ENCODE measurements at places on chromosomes 12 and 14. TPM values are rescaled to one million over a fixed set of nuclear protein-coding genes. Genes with fewer than 3 reads are reported as not detected.

Gene MAP1LC3B2
- 0.48 TPM for total RNA-seq

Gene TMEM229B
- 3.7 TPM for total RNA-seq

Gene CPSF6
- total RNA-seq: 26.0 TPM

Gene P2RX2
- not detected for total RNA-seq

Gene KCNA1
- not detected for total RNA-seq

Gene KRT79
- total RNA-seq: 4.8 TPM

Gene RTL1
- not detected for total RNA-seq

Gene ARHGDIB
- total RNA-seq: 175 TPM

Gene IRAK3
- 3.5 TPM for total RNA-seq

Gene PTPN6
- total RNA-seq: not detected

Gene APOF
- not detected for total RNA-seq

GRCh38 chr12:50059440-50060119 lies 2.2 kb downstream of the ASIC1 start:
- DNase-seq: no peak

- no peak for DNase-seq
Observed at GRCh38 chr14:68851078-68851477, 58.2 kb upstream of the ZFP36L1 start.

DNA sequence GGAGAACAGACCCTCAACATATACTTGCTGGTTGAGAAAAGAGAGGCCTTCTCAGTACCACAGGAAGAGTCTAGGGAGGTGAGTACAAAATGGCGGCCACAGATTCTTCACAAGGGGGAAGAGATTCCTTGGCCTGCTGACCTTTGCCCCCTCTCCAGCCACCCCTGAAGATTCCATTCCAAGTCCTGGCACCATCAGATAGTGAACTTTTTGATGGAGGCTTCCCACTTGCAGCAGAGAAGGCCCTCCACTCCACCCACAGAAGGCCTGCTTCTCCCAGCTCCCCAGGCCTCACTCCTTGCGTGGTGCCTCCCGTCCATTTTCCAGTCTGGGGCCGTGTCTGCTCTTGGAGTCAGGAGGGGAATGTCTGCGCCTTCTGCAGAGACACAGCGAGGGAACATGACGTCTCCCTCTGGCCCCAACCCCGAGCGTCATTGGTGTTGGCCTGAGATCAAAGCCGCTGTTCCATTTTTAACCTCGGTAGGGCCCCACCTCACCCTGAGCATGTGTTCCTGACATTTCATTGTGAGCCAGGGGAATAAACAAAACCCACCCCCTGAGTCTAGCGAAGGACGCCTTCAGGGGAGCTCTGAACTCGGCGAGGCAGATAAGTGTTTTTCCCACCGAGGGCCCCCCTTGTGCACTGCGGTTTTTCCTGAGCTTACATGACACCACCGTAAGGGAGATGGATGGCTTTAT lies 268.7 kb upstream of the TBX3 start:
- no peak for DNase-seq

- DNase-seq: no peak
Observed at GRCh38 chr12:45517381-45517780, 212.1 kb upstream of the ARID2 start.

DNA sequence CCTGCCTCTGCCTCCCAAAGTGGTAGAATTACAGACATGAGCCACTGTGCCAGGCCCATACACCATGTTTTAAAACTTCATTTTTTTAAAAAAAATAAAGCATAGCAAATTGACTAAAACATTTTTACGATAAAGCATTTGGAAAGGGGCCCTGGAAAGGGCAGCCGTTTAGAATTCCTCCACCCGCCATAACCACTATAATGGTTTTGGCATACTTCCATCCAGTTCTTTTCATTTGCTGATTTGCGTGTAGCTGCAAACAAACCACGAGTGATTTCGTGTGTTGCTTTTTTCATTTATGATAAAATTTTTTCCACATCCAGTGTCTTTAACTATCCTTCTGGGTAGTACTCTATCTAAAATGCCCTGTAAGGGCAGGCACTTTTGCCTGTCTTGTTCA lies 91.8 kb upstream of the RIN3 start:
- peak; percentile 42 for DNase-seq

GRCh38 chr14:106094654-106095189 lies 568.3 kb downstream of the TMEM121 start:
- no peak for DNase-seq

- no peak for DNase-seq
Observed at GRCh38 chr14:96586921-96587822, 85.0 kb downstream of the PAPOLA start.

- DNase-seq: no peak
Observed at GRCh38 chr12:105030820-105031807, 45.0 kb downstream of the NOPCHAP1 start.

DNA sequence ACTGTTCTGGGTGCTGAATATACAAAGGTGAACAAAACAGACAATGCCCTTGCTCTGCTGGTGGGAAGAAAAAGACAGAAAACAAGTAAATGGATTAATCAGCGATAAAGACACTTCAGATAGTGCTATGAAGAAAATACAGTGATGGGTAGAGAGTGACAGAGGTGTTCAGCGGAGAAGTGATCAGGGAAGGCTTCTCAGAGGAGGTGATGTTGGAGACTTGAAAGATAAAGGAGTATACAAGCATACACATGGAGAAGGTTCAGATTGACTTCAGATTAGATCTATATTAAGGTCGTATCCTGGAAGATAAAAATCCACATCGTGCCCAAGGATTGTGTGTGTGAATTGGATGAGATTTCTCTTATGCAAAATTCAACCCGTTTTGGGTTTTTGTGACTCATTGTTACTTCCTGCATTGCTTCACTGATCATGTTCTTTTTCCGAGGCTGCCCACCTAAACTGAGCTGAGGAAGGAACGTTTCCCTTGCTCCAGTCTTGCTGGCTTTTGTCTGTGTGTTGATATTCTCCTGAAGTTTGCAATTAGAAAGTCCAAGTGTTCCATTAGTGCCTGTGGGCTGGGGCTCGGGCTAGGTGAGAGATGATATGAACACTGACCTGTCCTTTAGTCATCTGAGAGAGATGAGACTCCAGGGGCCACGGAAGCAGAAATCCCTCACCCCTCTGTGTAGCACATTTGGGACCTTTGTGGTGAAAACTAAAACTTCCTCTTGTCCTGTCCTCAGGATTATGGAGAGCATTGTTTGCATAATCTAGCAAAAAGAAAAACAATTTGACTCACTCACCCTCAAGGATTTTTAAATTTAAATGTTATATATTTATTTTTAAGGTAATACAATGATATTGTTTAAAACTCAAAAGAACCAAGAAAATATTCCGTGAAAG lies 27.6 kb downstream of the PLXNC1 start:
- peak; percentile 21 for DNase-seq

- DNase-seq: no peak
Observed at GRCh38 chr12:108060067-108060466, 69.0 kb upstream of the WSCD2 start.

- DNase-seq: no peak
Observed at GRCh38 chr12:123389560-123390351, 5.8 kb downstream of the KMT5A start.

- no peak for DNase-seq
Observed at GRCh38 chr12:45326358-45326975, 110.6 kb downstream of the ANO6 start.

DNA sequence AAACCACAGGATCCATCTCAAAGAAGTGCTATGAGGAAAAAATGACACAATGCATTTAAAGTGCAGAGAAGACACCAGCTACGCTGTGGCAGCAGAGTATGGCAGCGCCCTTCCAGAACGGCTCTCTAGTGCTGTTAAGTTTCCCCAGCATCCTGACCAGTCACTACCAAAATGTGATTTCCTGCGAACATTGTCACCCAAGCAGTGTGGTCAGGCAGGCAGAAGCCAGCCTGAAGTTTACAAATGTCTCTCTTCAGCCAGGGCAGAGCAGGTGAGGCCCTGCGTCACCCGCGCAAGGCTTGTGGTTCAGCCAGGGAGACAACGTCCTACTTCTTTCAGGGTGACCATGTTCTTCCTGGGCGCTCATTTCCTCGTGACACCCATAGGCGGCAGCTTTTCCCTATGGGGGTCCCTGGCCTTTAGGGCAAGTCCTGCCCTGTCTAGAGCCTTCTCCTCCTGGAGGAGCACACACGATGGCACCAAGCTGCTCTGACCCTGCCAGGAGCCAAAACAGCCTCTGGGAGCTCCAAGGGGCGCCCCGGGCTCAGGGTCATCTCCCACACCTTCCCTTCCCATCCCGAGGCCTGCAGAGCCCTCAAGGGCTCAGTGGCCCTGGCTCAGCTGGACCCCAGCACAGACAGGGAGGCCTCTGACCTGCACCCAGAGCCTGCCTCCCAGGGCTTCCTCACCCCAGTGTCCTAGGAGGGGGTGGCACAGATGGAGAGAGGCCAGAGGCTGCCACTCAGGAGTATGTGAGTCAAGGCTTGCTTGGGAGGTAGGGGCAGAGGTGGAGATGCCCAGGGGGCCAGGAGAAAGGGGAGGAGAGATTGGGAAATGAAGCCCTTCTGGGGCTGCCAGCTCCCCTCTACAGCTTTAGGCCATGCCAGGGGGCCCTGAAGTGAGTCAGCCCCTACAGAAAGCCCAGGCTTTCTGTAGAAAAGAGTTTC lies 41.9 kb downstream of the PSMA6 start:
- DNase-seq: no peak

- no peak for DNase-seq
Observed at GRCh38 chr12:131076296-131076695, 122.6 kb downstream of the ADGRD1 start.

DNA sequence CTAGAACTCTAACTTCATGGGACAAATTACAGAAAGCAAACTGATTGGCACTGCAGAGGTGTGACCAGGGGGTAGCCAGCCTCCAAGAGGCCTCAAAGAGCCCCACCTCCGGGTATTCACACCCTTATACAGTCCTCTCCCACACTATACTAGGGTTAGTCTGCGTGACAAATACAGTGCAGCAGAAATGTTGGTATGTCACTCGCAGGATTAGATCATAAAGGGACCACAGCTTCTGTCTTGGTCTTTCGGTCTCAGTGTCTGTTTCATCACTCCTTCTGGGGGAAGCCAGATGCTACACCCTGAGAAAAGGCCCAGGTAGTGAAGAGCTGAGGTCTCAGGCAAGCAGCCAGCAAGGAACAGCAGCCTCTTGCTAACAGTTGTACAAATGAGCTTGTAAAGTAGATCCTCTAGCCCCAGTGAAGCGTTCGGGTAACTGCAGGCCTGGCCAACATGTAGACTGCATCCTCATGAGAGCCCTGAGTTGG lies 68.9 kb upstream of the SAV1 start:
- DNase-seq: no peak

GRCh38 chr14:101509730-101510371 lies 51.4 kb upstream of the DIO3 start:
- no peak for DNase-seq

- DNase-seq: no peak
Observed at GRCh38 chr12:112488257-112488876, 69.6 kb downstream of the PTPN11 start.

GRCh38 chr14:101980700-101981099 lies 16.3 kb downstream of the DYNC1H1 start:
- DNase-seq: peak; percentile 98

DNA sequence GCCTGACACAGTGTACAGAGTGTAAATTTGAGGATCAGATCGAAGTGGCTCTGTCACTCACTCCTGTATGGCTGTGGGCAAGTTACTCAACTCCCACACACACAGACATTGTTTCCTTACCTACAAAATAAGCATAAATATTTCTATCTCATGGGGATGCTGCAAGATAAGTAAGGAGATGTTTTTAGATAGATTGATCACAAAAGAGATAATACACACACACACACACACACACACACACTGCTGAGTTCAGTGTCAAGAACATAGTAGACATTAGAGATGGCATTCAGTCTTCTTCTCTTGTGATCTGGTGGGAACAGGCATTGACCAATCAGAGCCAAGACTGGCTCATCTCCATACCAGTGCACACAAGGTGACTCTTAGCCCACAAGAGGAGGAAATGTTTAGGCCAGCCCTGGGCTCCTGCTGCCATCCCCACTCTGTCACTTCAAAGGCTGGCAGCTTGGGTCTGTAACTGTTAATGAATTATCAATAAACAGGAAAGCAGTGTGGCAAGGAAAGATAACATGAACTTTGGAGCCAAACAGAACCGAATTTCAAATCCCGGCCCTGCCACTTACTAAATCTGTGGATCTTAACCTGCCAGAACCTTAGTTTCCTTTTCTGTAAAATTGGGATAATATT lies 3.4 kb upstream of the RNASE8 start:
- DNase-seq: no peak

GRCh38 chr12:31991815-31992214 lies 32.6 kb downstream of the RESF1 start:
- DNase-seq: no peak

DNA sequence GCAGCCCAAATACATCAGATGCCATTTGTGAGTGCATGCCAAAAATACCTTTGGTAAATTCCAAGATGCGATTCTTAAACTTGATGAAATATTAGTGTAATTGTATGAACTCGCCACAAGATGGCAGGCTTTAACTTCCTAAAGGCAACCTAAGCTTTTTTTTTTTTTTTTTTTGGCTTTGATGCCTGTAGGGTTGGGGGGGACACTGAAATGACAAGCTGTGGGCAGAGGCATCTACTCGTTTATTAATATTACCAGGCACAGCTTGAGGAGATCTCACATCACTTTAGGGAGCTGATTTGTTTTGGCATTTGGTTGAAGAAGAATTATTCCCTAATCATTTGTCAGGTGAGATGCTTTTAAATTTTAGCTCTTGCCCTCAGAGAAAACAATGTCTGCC lies 126.7 kb upstream of the CCDC196 start:
- DNase-seq: peak; percentile 47
